ENCODE measurements at places on chromosomes 7 and 10. TPM values are rescaled to one million over a fixed set of nuclear protein-coding genes. Genes with fewer than 3 reads are reported as not detected.

CCZ1B gene
- 46.0 TPM for total RNA-seq

TMEM209 gene
- 30.3 TPM for total RNA-seq

CPA2 gene
- total RNA-seq: not detected

RTKN2 gene
- 4.8 TPM for total RNA-seq

CREB5 gene
- 9.5 TPM for total RNA-seq

PLPP4 gene
- total RNA-seq: 52.1 TPM

GET4 gene
- 17.4 TPM for total RNA-seq

CHST15 gene
- 0.46 TPM for total RNA-seq

AGAP6 gene
- 5.8 TPM for total RNA-seq

C10orf67 gene
- total RNA-seq: 0.36 TPM

Data from melanocyte of skin (primary cell).